ENCODE measurements at places on chromosomes 11 and 22.

DNA sequence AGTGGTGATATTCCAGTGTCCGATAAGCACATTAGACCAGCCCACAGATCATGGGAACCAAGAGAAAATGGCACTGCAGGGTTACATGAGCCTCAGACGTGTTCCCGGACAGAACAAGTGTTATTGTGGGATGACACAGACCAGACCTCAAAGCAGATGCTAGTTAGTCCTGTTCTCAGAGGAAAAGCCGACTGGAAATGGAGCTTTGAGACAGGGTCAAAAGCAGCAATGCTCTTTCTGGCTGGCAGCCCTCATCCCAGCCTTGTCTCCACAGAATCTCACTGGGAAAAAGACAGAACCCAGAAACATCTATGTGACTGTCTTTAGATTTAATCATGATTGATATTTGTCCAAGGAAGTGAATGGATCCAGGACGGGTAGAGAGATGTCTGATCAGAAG, 506.8 kb downstream of the INSC start:
- no peak for DNase-seq

DNA sequence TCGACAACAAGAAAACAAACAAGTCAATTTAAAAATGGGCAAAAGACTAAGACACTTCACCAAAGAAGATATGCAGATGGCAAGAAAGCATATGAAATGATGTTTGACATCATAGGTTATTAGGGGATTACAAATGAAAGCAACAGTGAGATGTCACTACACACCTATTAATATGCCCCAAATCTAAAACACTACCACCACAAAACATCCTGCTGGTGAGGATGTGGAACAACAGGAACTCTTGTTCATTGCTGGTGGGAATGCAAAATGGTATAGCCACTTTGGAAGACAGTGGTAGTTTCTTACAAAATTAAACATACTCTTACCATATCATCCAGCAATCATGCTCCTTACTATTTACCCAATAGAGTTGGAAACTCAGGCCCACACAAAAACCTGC, 29.0 kb downstream of the PRRG4 start:
- no peak for DNase-seq

DNA sequence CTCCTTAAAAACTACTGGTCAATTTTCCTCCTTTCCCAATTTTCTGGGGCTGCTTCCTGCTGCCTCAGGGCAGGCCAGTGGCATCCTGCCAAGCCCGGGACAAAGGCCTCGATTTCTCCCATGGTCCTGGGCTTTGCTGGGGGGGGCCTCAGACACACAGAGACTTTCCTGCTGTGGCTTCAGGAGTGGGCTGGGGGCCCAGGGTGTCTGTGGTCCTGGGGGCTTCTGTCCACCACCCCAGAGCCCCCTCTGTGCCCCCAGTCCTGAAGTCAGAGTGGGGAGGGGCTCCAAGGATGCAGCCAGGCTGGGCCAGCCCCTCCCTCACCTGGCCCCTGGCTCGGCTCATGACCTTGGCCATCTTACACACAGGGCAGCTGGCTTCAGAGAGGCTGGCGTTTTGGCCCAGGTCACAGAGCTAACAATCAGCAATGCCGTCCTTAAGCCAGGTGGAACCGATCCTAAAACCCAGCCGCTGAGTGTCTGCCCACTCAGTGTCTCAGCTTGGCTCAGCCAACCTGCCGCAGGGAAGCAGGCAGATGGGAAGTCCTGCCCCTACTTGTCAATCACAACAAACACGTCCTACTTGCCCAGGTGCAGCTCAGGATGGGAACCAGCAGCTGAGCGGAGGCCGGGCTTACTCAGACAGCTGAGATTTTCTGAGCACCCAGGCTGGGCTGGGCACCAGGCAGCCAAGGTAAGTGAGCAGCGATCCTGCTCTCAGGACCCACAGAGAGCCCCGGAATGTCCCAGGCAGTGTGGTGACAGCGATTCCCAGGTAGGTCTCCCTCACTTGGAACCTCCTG, 34.6 kb downstream of the OSBPL5 start:
- DNase-seq: no peak

GRCh38 chr11:19696073-19696472, 16.6 kb upstream of the NAV2 start:
- no peak for DNase-seq

GRCh38 chr11:122791411-122791810, 46.9 kb upstream of the CRTAM start:
- DNase-seq: no peak

DNA sequence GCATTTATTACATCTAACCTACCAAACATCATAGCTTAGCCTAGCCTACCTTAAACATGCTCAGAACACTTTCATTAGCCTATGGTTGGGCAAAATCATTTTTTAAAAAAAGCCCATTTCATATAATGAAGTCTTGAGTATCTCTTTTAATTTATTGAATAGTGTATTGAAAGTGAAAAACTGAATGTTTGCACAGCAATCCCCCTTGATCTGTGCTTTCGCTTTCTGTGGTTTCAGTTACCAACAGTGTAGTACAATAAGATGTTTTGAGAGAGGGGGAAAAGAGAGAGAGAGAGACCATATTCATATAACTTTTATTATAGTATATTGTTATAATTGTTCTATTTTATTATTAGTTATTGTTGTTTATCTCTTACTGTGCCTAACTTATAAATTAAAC, 8.4 kb upstream of the MAP6 start:
- no peak for DNase-seq

Data from activated T-cell treated with anti-CD3 and anti-CD28 coated beads, Interleukin-2, amount 50 U/mL, for 72 hours (primary cell).